ENCODE measurements at places on chromosomes 7 and 10. TPM values are rescaled to one million over a fixed set of nuclear protein-coding genes. Genes with fewer than 3 reads are reported as not detected.

Gene ACSL5
- 1.5 TPM for total RNA-seq

Gene LIPF
- total RNA-seq = not detected

Gene SEMA4G
- total RNA-seq = 4.7 TPM

Gene NACAD
- 4.9 TPM for total RNA-seq

Gene CYP3A7
- not detected for total RNA-seq

Gene NFE2L3
- 57.1 TPM for total RNA-seq

Gene OPN1SW
- not detected for total RNA-seq

Gene DNAJC1
- total RNA-seq = 103 TPM

Gene KLF14
- not detected for total RNA-seq

Gene PANK1
- total RNA-seq = 4.7 TPM

Gene ASZ1
- not detected for total RNA-seq

Gene CPA1
- not detected for total RNA-seq

Gene HHEX
- total RNA-seq = 1.6 TPM

Gene POU6F2
- total RNA-seq = 0.04 TPM

Gene MCM10
- total RNA-seq = 2.8 TPM

DNA sequence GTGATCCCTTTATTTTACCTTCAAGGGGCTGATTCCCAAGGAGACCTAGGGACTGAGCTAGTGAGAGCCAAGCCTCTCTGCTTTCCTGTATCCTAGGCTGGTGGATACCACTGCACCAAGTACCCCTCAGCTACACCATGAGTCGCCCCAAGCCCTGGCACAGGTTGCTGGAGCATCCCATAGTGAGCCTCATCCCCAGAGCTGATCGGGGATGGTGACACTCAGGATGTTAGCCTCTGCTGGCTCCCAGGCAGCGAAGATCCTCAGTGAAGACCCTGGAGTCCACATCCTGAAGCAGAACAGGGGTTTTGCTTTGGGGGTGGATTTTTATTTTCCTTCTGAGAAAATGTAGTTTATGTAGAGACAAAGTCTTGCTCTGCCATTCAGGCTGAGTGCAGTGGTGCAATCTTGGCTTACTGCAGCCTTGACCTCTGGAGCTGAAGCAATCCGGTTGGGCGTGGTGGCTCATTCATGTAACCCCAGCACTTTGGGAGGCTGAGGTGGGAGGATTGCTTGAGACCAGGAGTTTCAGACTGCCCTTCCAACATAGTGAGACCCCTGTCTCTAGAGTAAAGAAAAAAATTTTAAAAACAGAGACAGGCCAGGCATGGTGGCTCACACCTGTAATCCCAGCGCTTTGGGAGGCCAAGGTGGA lies 12.5 kb upstream of the ZNF212 start:
- no peak for DNase-seq

GRCh38 chr10:26557641-26558014 lies 119.5 kb downstream of the APBB1IP start:
- DNase-seq = no peak

DNA sequence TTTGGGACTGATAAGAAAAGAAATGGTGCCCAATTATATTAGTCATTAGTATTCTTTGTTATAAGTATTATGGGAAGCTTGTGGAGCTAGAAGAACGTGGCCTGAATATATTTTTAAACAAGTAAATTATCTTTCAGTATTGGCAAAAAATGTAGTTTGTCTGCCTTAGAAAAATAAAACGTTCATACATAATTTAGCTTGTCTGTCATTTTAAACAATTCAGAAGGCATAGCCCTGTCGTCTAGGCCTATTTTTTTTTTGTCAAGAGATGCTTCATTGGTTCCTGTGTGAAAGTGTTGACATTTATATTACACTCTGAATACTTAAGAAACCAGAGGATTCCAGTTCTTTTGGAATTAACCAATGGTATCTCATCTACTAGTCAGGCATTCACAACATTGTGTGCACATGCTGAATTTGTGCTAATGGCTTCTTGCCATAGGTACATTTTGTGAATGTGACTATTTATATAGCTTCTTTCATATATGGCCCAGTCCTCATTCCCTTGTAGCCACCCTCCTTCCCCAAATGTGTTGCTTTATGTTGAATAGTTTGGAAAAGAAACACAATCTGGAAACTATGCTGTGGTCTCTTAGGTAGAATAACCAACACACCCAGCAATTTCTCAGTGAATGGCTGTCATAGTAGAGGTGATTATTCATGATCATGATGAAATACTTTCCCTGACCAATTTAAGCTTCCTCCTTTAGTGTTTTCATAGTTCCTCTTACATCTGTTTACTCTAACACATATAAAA lies 435.8 kb downstream of the EXOC4 start:
- DNase-seq = no peak

GRCh38 chr10:32350811-32351350 lies 3.9 kb upstream of the EPC1 start:
- no peak for DNase-seq

DNA sequence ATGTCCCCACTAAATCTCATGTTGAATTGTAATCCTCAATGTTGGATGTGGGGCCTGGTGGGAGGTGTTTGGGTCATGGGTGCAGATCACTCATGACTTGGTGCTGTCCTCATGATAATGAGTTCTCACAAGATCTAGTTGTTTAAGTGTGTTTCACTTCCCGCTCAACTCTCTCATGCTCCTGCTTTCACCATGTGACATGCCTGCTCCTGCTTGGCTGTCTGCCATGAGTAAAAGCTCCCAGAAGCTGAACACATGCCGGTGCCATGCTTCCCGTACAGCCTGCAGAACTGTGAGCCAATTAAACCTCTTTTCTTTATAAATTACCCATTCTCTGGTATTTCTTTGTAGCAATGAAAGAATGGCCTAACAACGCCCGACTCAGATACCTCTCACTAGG lies 6.2 kb upstream of the PSTK start:
- no peak for DNase-seq

GRCh38 chr7:136036336-136036735 lies 59.2 kb upstream of the MTPN start:
- DNase-seq = no peak

DNA sequence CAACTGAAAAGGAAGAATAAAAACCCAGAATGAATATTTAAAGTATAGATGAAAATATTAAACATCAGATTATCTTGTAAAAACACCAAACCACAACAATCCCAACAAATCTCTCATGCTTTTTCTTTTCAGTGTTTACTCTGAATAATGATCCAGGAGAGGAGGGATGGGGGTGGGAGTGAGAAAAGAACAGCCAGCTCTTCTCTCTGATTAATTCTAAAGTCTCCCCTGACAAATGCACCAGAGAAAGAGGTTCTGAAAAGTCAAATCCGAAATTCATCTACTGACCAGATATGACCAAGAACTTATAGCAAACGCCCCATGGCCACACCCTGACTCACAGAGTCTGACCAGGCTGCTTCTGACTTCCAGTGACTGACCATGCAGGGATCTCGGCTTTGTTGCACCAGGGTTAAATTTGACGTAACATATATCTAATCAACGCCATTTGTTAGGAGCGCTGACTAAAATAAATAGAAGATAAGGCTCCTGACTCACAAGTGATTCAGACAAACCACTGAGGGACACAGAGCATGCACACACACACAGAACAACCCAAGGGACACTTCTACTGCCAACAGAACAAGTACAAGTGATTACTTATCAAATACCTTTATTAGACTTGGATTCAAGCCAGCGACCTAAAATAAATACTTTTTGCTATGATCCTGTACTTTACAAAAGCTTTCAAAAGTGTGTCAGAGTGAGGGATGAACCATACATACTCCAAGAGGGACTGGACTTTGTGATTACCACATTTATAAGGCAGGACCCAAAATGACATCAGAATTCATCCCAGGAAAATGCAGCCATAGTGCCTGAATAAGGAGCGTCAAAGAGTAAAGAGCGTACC lies 9.3 kb upstream of the SPOCK2 start:
- DNase-seq = peak; percentile 59

DNA sequence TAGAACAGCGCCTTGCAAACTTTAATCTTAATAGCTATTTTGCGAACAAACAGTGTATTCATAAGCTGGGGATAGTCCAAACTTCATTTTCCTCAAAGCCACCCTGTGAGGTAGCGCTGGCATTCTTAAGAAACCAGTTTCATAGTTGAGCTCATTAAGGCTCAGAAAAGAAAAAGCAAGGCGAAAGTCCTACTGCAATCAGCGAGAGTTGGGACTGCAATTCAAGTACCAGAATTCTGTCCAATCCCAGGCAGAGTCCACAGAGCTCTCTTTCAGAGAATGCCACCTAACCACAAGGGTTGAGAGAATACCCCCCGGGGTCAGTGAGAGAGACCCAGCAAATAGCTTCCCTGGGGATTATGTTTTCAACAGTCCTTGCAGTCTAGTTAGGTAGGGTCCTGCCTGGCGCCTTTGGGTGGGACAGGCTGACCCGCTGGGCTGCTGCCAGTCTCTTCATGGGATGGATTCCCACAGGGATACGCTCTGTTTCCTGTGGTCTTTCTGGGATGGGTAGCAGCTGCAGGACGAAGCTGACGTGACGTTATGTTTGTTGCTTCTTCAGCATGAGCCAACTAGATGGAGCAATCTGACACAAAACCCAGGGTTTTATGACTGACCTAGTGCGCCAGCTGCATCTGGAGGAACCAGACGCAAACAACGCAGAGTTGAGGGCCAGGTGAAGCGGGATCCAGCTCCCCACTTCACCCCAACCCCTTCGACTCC lies 16.0 kb downstream of the BMPER start:
- no peak for DNase-seq

- DNase-seq = no peak
These were observed 136.6 kb downstream of the CALN1 start for GRCh38 chr7:72275382-72276070.

GRCh38 chr7:93238748-93239147 lies 6.6 kb downstream of the VPS50 start:
- DNase-seq = no peak

GRCh38 chr10:42984761-42985325 lies 92.0 kb upstream of the RET start:
- DNase-seq = no peak
